RPMI8226 (cell line): ENCODE measurements at places on chromosomes 13 and 19.
A peak's percentile ranks its signal among the peaks of the same experiment; 100 is the strongest.

- no peak for DNase-seq
Measured at GRCh38 chr13:94673851-94674250, 38.5 kb downstream of the SOX21 start.

DNA sequence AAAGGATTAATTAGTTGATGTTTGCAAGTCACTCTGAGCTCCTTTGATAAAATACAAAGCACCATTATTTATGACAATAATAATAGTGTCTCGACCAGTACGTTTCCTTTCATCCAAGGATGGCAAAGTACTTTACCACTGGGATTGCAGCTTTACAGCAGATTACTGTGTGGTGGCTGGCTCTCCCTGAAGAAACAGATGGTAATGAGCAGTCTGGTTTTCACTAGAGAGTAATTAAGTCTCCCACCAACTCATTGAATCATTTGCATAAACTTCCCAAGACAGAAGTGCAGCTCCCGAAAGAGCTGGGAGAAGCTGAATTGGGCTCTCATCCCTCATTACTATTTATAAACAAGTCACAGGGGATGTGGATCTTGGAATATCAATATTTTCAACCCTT, 48.7 kb downstream of the KLF5 start:
- DNase-seq = no peak

GRCh38 chr19:41023193-41023592, 32.1 kb downstream of the CYP2B6 start:
- no peak for DNase-seq

DNA sequence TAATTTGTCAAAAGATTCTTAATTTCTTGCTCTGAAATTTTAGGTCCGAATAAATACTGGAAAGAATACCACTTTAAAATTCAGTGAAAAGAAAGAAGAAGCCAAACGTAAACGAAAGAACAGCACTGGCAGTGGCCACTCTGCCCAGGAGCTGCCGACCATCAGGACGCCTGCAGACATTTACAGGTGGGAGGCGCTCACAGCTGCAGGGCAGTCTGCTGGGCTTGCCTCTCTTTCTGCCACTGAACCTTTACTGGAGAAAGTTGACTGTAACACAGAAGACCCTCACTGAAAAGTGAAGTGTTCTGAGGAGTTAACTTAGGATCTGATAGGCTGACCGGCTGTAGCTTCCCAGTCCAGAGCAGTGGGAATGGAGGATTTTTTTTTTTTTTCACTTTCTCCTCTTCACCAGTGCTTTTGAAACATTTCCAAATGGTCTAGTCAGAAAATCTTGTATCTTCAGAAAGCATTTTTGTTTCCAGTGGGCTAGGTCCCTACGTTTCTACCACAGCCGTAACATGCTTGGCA, 69.1 kb downstream of the URI1 start:
- DNase-seq = no peak

- DNase-seq = peak; percentile 46
Measured at GRCh38 chr19:4456843-4457653, 546 bp downstream of the UBXN6 start.

DNA sequence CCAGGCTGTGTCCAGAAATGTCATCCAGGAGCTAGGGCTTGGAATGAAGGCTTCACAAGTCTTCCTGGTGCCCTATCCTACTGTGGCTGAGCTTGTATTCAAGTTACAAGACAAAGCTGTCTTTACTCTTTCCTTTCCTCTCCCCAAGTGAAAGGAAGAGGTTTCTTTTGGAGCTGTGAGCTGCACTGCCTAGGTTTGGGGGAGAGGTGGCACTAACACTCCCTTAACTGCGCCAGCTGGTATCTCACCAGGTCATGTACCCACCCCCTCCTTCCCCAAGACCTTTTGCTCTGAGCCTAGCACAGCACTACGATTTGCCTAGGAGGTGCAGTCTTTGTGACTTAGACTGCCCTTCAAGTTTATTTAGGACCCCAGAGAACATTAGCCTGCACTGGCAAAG, 2053.6 kb upstream of the PRR20A start:
- DNase-seq = no peak

DNA sequence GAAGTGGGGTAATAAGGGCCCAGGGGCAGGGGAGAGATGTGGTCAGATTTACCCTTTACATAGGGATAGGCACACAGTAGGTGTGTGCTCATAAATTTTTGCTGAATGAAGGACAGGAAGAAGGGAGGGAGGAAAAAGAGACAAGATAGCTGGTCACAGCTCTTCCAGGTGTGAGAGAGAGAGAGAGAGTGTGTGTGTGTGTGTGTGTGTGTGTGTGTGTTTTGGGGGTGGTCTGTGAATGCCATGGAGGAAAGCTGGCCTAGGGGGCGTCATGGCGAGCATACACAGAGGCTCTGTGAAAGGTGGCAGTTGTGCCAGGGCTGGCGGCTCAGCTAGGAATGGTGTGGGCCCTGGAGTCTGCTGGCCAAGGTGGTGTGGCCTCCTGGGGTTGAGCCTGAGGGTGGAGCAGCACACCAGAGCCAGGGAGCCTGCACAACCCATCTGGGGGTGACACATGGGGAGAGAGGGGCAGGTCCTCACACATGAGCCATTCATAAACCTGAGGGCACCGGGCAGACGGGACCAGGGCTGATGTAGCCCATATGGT, 6.0 kb upstream of the PRX start:
- no peak for DNase-seq

GRCh38 chr19:32675720-32676185, at the start of gene RGS9BP:
RGS9BP (plus strand) TSS chr19:32675848; CDS start chr19:32676264, 416 bp downstream.
- DNase-seq = peak; percentile 70

DNA sequence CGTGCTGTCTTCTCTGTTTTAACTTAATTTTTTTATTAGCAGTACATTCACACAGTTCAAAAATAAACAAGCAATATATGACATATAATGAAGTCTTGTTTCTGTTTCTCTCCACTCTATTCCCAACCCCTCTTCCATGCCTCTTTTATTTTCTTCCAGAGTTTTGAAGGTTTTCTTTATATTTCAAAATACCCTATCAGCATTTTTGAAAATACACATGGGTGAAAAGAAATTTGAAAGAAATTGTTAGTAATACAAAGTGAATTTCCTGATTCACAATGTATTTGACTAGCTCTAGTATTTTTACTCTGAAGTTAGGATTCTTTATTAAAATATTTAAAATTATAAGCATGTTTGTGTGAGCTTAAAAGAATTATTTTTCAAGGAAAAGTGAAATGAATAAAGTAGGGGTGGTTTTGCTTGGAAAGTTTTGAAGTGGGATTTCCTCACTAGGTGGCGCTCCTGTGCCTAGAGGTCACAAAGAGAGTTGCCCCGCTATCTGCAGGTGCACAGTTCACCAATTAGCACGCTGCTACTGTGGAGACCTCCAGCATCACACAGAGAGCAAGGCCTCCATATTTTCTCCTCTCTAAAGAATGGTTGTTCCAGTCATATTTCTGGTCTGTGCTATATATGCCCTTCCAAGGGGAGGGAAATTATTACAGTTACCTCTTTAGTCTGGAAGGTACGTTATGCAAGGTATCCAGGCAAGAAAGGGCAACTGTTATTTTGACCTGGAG, 37.6 kb downstream of the SOX21 start:
- DNase-seq = peak; percentile 52

- DNase-seq = no peak
Measured at GRCh38 chr19:13796301-13797057, 1.2 kb downstream of the ZSWIM4 start.

GRCh38 chr13:110636053-110636475, 20.7 kb downstream of the NAXD start:
- DNase-seq = no peak

- no peak for DNase-seq
Measured at GRCh38 chr19:15926484-15926883, 7.8 kb downstream of the CYP4F11 start.

- peak; percentile 19 for DNase-seq
Measured at GRCh38 chr19:32238076-32238475, 107.3 kb upstream of the ZNF507 start.

- DNase-seq = no peak
Measured at GRCh38 chr13:105816994-105817393, 718.5 kb downstream of the EFNB2 start.

DNA sequence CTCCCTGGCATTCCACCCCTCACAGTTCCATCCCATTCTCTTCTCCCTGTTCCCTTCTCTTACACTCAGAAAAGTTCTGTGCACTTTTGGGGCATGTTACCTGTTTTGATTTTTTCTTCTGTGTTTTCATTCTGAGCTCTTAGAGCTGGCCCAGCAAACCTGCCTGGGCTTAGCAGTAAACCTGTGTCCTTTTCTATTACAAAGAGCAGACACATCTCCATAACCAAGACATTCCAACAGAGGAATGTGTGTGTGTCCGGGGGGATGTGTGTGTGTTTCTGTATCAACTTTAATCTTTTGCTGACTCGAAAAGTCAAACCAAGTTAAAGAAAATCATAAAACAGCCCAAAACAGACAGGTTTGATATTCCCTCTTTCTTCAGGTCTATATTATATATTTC, 49.1 kb upstream of the SOX21 start:
- no peak for DNase-seq

- peak; percentile 41 for DNase-seq
Measured at GRCh38 chr13:79405501-79405830, 589 bp downstream of the RBM26 start.

- no peak for DNase-seq
Measured at GRCh38 chr13:112434937-112435523, 58.9 kb downstream of the SPACA7 start.

GRCh38 chr19:679418-680286, 3.5 kb downstream of the FSTL3 start:
- peak; percentile 61 for DNase-seq

- DNase-seq = no peak
Measured at GRCh38 chr19:48596237-48596636, 10.3 kb upstream of the SPACA4 start.

GRCh38 chr19:1473085-1473851, 5.7 kb downstream of the C19orf25 start:
- DNase-seq = no peak

DNA sequence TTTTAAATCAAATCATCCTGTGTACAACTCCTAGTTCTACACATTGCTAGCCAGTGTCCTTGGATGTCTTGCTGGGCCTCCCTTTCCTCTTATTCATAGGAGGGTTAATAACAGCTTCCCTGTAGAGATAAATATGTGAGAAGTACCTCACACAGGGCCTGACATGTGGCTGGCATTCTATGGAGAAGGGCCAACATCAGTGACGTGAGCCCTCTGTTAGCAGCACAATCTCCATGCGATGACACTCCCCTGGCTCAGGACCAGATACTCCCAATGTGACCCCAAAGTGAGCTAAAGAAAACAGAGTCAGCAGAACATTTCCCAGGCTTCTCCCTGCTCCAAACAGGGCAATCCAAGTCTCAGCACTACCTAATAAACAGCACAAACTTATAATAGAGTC, 818.4 kb downstream of the DIAPH3 start:
- no peak for DNase-seq

DNA sequence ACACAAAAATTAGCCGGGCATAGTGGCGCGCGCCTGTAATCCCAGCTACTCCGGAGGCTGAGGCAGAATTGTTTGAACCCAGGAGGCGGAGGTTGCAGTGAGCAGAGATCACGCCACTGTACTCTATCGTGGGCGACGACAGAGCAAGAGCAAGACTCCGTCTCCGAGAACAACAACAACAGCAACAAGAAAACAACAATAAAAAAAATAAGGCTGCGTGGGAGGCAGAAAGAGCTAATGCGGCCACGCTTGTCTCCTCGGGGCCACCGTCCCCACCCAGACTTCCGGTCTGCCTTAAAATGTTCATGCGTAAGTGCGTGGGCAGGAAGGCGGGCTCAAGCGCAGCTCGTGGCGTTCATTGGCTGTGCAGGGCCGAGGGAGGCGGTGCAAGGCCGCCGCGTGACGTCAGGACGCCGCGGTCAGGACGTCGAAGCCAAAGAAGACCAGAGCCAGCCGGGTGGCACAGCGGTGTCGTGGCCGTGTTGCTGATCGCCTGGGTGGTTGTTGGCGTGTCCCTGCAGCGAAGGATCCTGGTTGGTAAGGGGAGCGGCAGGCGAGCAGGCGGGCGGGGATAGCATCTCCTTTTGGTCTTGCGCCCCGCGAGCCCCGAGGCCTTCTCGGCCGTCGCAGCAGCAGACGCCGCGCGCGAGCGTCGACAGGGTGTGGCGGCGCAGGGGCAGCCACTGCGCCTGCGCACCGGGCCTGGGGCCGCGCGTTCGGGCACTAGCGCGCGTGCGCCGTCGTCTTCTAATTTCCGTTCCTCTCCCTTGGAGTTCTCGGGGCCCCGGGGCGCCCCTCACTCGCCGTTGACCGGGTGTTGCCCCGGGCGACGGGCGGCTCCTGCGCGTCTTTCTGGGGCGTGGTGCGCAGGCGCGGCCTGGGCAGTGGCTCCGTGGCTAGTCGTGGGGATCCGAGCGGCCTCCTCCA, at the start of gene LENG8:
LENG8 (plus strand) TSS at position 426 of the 927 bp plus-strand sequence. CDS start 2,146 bp downstream, outside the sequence.
- DNase-seq = peak; percentile 97

DNA sequence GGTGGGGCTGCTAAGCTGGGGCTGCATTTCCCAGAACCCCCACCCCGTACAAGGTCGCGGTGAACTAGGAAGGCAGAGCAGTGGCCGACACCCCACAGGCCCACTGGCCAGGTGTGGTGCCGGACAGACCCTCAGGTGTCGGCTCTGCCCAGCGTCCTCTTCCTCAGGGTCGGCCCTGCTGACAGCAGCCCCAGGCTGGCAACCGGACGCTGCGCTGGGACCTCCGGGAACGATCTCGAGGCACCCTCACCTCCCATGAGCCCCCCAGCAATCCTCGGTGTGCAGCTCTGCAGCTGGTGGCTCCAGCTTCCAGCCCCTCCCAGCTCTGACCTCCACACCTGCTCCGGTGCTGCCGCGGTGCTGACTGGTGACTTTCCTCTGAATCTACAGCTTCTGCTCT, 142.9 kb upstream of the SPACA7 start:
- no peak for DNase-seq

DNA sequence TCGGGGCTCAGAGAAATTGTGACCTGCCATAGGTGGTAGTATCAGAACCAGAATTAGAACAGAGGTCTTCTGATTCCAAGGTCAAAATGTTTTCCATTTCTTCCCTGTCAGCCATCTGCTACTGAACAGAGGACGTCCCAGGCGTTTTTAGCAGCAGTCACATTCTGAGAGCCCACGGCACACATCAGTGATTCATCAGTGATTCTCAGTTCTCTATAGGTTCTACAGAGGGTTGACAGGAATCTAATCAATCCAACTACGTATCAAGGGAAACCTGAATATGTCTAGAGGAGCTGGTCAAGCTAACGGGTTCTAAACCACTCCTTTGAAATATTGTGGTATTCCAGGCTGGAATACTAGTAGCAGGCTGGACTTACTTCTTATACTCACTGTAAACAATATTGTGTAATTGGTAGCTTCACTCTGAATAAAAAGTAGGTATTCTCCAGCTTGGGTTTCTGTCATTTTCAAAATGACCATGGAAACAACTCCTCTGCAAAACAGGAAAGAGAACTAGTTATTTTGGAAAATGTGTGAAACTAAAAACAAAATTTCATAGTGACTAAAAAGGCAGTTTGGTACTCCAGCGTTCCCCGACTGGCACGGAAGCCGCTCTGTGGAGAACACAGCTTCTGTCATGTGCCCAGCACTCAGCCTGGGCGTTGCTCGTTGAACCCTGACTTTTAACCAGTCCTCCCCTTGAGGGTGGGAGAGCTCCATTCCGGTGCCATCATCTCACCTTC, 43.2 kb downstream of the FLT3 start:
- no peak for DNase-seq

DNA sequence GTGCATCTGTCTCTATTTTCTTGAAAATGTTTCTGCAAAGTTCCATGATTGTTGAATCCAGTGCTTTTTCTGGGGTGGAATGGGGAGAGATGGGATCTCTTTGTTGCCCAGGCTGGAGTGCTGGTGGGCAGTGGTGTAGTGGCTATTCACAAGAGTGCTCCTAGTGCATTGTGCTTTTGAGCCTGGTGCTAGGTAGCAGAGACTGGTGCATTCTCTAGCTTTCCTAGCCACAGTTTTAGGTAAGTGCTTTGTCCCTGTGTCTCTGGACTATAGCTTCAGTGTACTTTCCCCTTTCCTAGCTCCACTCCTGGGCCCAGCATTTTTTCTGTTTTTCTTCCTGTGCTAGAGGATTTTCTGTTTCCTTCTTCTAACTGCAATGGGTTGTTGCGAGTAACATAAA, 825.6 kb downstream of the SLITRK6 start:
- peak; percentile 9 for DNase-seq
